ENCODE measurements at places on chromosomes 5 and 9.

- DNase-seq, result no peak
Measured at GRCh38 chr9:119251936-119252335, 117.3 kb downstream of the BRINP1 start.

- no peak for DNase-seq
Measured at GRCh38 chr5:112238473-112238872, 180.6 kb downstream of the EPB41L4A start.

- no peak for DNase-seq
Measured at GRCh38 chr9:131468031-131468430, 34.7 kb upstream of the POMT1 start.

DNA sequence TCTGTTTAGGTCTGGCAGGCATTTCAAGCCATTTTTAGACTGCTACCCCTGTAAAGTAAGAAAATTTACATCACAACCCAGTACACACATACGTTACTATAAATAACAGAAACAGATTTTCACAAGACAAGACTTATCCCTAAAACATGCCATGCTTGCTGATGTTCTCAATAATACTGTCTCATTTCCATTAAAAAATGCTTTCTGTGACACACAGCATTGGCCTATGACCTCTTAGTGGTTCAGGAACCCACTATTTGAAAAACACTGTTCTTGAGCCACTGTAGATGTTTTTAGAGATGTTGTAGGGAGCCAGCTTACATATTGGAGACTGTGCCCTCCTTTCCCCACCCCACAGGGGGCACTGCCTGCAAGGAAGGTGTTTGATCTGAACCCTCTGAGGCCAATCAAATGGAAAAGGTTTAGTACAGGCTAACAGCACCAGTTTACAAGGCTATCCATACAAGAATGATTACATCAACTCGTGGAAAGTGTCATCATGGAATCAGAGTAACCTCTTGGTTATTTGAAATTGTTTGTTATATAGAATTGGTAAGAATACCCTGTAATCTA lies 30.8 kb downstream of the ZSWIM6 start:
- peak; percentile 77 for DNase-seq

GRCh38 chr5:169442913-169443784 lies 140.4 kb upstream of the SPDL1 start:
- no peak for DNase-seq

GRCh38 chr5:27465140-27465539 lies 426.8 kb upstream of the CDH9 start:
- DNase-seq, result no peak
